ENCODE measurements at places on chromosomes 1 and 21. TPM values are rescaled to one million over a fixed set of nuclear protein-coding genes. Genes with fewer than 3 reads are reported as not detected.
A peak's percentile ranks its signal among the peaks of the same experiment; 100 is the strongest.

Gene LIPI
- total RNA-seq: not detected

Gene ARHGEF16
- 25.1 TPM for total RNA-seq

GRCh38 chr1:59409549-59409948 lies 112.7 kb downstream of the FGGY start:
- H3K36me3 ChIP-seq: no peaks in the 10 kb centered on the region
- no peak overlapping the region for H3K27ac ChIP-seq
- no peak overlapping the region for H3K4me3 ChIP-seq

Gene KIF17
- 1.2 TPM for total RNA-seq

Gene S100A16
- 226 TPM for total RNA-seq

DNA sequence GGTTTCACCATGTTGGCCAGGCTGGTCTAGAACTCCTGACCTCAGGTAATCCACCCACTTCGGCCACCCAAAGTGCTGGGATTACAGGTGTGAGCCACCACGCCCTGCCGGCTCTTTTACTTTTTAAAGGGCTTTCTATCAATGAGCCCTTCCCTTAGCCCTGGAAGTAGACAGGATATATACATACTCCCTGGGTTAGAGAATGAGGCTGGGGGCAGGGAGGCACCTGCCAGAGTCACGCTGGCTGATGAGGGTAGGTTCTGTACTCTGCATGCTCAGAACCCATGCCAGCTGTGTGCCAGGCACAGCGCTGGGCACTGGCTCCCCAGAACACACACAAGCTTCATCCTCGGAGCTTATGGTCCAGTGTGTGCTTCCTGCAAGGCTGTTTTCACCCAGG lies 113.6 kb upstream of the IPO9 start:
- H3K27ac ChIP-seq: peak overlapping the region; percentile 92
- H3K27me3 ChIP-seq: no peaks in the 10 kb centered on the region
- H3K4me1 ChIP-seq: peaks cover 41% of the 10 kb centered on the region
- DNase-seq: no peak
- H3K4me3 ChIP-seq: no peak overlapping the region

GRCh38 chr1:226915672-226915995 lies 24.5 kb upstream of the COQ8A start:
- no peaks in the 10 kb centered on the region for H3K4me1 ChIP-seq
- H3K27me3 ChIP-seq: no peaks in the 10 kb centered on the region
- H3K36me3 ChIP-seq: no peaks in the 10 kb centered on the region
- no peak overlapping the region for H3K27ac ChIP-seq

DNA sequence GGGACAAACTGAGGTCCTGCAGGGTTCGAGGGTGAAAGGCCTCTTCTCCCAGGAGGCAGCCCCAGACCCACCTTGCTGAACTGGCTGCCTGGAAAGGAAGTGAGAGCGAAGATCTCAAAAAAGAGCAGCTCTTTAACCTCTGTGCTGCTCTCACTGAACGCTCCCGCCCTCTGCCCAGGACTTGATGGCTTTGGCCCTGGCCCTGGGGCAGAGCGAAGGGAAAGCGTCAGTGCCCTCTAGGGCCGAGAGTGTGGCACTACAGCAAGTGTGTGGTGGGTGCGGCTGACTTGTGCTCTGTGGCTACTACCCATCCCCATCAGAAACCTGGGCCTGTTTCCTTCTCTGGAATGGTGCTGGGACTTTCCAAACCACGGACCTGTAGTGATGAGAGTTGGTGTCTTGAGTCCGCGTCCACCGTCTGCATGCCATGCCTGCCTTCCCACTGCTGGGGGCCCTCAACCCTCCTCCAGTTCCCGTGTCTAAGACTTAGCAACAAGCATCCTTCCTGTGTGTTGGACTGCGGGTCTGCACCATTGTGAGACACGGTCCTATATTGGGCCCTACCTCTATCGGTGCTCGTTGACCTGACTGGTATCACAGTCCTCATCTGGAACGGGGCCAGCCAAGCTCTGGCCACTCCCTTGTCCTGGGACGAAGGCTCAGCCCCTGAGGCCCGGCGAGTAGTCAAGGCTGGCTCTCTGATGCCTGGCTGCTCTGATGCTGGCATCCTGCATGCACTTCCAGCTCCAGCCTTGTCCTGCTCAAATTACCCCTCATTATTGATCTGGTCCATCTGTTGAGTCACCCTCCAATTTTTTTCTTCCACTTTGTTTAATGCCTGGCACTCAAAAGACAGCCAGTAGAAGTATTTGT lies 180.3 kb downstream of the DISC1 start:
- no peak for DNase-seq
- H3K4me3 ChIP-seq: no peak overlapping the region
- H3K27me3 ChIP-seq: no peaks in the 10 kb centered on the region

DNA sequence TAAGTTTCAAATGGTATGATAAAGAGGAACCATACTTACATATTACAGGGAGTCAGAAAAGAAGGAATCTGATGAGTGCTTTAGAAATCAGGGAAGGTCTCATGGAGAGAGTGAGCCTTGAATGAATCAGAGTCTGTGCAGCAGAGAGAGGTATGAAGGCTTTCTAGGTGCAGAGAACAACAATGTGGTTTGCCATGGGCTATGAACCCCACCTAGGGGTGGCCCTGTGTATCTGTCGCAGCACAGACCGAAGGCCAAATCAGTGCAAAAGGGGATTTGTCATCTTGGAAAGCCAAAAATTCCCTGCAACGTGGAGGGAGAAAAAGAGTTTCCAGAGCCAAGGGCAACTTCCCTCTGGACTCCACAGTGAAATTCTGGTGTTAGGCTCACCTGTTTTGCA lies 3.5 kb downstream of the PAPPA2 start:
- H3K4me3 ChIP-seq: no peak overlapping the region
- H3K27ac ChIP-seq: no peak overlapping the region
- no peaks in the 10 kb centered on the region for H3K36me3 ChIP-seq
- peak; percentile 4 for DNase-seq
- no peaks in the 10 kb centered on the region for H3K27me3 ChIP-seq

DNA sequence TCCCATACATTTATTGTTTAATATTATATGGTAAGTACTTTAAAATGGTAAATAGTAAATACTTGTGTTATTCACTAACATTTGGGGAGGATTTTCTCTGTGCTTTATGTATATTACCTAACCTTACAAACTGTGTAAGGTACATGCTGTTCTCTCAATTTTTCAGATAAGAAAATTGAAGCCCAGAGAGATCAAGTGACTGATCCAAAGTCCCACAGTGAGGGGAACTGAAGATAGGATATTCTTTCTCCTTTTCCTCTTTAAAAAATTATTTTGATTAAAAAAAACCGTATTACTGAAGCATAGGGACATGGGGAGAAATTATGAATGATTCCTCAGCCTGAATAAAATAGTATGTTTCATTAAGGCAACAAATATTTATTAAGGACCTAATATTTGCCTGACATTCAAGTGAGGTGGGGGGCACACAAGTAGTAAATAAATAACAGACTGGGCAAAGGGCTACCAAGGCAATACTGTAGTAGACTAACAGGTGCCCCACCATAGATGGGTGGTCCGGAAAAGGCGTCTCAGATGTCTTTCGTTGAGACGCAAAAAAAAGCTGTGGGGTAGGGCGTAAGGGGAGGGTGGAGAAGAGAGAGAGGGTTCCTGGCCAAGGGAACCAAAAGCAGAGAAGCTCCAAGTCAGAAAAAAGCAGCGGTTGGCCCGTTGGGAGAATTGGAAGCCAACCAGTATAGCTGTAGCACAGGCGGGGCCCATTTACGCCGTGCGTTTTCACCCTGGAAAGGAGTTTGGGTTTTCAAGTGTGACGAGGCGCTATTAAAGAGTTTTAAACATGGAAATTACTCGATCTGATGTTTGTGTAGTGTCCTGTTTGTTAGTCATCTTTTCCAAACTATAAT lies 944 bp upstream of the AGO3 start:
- H3K36me3 ChIP-seq: no peaks in the 10 kb centered on the region
- H3K4me1 ChIP-seq: peaks cover 30% of the 10 kb centered on the region
- H3K4me3 ChIP-seq: peak overlapping the region; percentile 87
- peak overlapping the region; percentile 90 for H3K27ac ChIP-seq
- DNase-seq: peak; percentile 55

GRCh38 chr21:42581336-42581992 lies 67.8 kb downstream of the SLC37A1 start:
- H3K27me3 ChIP-seq: no peaks in the 10 kb centered on the region
- H3K4me3 ChIP-seq: no peak overlapping the region
- no peak overlapping the region for H3K27ac ChIP-seq
- no peaks in the 10 kb centered on the region for H3K4me1 ChIP-seq
- H3K36me3 ChIP-seq: no peaks in the 10 kb centered on the region

DNA sequence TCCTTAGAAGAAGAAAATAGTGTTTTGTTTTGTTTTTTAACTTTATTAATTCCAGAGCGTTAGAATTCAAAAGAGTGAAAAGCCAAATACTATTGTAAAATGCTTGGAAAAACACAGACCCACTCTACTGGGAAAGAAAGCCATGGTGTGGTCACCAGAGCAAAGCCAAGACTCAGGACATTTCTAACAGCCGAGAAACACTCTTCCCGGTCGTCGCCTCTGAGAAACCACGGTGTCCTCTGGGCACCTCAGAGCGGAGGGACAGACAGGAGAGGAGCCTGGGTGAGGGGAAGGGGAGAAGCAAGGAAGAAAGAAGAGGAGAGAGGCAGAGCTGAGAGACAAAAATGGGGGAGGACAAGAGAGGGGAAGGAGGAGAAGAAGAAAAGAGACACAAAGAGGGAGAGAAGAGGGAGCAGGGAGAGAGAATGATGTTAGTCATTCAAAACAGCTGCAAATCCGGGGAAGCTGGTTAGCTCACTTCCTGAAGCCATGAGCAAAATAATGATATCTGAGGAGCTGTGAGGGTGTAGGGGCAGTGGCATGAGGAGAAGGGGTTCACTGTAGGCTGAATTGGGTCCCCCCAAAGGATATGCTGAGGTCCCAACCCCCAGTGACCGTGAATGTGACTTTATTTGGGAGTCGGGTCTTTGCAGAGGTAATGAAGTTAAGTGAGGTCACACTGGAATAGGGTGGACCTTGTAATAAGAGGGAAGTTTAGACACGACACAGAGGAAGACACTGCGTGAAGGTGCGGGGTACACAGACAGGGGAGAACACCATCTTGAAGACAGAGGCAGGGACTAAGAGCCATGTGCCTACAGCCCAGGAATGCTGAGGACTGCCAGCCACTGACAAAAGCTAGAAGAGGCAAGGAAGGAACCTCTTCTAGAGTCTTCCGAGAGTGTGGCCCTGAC lies 58.2 kb upstream of the DMRTB1 start:
- H3K36me3 ChIP-seq: no peaks in the 10 kb centered on the region
- no peak for DNase-seq
- no peak overlapping the region for H3K27ac ChIP-seq
- H3K4me1 ChIP-seq: no peaks in the 10 kb centered on the region
- H3K4me3 ChIP-seq: no peak overlapping the region
